DMS53 (cell line): ENCODE measurements at places on chromosomes 12 and 14.
A peak's percentile ranks its signal among the peaks of the same experiment; 100 is the strongest.

GRCh38 chr14:23113431-23114119 lies 5.5 kb downstream of the CEBPE start:
- DNase-seq = no peak

DNA sequence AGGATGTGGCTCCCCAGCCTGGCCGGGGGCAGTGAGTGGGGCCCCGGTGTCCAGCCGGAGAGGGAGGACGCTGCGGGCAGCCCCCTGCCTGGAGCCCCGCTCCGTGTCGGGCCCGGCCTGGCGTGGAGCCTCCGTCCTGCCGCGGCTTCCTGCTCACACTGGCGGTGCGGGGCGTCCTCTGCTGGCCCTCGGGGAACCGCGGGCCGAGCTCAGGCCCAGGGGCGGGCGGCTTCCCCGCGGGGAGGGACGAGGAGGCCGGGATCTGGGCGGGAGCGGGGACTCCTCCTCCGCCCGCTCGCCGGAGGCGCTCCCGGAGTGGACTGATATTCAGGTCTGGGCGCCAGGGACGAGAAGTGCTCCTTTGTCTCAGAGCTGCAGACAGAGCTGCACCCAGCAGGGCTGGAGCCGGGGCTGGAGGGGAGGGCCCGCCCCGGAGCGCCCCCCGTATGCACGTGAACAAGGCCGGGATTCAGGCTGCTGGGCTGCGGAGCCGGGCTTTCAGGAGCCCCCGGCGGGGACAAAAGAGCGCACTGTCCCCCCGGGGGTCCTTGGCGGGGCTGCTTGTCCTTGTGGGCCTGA lies 2.2 kb downstream of the MMP17 start:
- DNase-seq = peak; percentile 97

DNA sequence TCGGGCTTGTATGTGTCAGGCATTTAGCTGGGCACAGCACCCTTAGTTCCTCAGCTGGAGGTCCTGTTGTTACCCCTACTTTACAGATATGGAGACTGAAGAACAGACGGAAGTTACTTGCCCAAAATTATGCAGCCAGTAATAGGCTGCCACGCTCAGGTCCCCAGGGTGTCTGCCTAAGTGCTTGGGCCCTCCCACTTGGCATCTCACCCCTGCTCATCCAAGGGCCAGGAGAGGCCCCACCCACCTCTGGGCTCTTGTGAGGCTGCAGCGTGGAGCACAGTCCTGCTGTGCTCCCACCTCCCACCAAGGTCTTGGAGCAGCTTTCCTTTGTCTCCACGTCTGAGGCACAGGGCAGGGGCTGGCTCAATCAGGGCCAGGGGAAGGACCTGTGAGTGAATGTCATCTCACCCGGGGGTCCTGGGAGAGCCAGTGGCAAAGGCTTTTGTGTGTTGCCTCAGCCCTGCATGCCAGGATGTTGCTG lies 64.6 kb downstream of the BEGAIN start:
- DNase-seq = no peak

DNA sequence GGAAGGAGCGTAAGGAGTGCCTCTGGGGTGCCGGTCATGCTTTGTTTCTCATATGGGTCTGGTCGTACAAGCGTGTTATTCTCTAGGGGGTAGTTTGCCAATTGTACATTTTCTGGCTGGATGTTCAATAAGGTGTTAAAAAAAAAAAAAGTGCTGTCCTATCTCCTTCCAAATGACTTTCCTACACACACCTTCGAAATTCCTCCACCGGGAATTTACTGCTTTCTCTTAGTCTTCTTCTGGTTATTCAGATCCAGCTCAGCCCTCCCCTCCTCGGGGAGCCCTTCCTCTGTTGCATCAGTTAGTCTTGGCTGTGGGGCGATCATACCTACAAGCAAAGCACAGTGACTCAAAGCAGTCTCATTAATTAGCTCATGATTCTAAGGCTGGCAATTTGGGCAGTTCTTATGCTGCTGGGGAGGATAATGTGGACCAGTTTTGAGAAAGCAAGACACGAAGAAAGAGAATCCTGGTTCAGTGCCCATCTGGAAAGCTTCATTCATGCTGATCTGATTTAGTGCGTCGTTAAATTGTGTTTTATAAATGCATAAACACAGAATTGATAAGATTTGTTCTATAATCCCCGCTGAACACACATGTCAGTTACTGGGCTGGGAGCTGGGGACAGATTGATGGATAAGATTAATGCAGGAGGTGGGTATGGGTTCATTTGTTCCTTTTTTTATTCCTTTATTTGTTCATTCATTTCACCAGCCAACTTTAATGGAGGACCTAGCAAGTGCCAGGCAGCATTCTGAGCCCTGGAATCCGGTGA lies 9.2 kb upstream of the CLMN start:
- no peak for DNase-seq

DNA sequence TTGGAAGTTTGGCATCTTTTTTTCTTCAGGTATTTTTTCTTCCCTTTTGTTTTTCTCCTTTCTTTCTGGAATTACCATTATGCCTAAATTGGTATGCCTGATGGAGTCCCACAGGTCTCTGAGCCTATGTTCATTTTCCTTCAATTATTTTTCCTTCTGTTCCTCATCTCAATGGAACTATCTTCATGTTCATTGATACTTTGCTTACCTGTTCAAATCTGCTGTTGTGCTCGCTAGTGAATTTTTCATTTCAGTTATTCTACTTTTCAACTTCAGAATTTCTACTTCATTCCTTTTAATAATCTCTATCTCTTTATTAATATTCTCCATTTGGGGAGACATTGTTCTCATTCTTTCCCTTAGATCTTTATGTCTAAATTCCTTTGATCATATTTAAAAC lies 15.4 kb upstream of the USP30 start:
- DNase-seq = no peak
